GM12864 (cell line): ENCODE measurements at places on chromosomes 3 and 15.

DNA sequence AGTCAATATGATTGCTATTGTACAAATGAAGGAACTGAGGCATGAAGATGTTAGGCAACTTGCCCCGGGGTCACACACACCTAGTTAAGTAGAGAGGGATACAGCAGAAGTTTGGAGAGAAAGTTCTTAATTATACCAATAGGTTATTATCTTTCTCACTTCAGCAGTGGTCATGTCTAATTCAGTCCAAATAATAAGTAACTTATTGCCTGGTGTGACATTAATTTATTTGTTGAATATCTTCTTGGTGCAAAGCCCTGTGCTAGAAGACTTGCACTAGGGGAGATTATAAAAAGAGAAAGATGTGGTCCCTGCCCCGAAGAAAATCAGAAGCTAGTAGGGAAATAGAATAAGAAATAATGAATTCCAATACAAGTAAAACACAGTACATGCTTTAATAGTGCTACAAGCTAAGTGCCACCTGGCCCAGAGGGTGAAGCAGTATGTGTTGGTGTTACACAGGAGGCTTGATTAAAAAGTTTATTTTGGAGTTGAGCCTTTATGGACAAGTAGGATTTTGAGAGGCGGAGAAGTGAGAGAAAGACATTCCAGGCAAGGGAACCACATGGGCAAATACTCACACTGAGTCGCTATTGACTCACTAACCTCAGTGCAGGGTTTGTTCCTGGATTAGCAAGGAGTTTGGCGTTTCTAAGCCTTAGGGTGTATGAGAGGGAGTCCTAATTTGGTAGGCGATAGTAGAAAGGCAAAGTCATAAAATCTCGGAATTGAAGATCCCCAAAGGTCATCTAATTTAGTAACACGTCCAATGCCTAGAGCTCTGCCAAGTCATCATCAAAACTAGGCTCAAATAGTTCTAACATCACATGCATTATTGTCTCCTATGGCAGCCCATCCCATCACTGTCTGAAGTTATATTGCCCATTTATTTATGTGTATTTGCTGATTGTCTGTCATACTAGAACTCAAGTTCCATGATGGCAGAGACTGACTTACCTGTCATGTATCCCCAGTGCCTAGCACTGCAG is 19.2 kb upstream of the GSK3B start:
- DNase-seq = no peak

GRCh38 chr3:180523040-180523439 is 78.9 kb upstream of the TTC14 start:
- DNase-seq = no peak

- DNase-seq = no peak
Observed at GRCh38 chr3:196012481-196012880, 69.4 kb downstream of the TFRC start.

DNA sequence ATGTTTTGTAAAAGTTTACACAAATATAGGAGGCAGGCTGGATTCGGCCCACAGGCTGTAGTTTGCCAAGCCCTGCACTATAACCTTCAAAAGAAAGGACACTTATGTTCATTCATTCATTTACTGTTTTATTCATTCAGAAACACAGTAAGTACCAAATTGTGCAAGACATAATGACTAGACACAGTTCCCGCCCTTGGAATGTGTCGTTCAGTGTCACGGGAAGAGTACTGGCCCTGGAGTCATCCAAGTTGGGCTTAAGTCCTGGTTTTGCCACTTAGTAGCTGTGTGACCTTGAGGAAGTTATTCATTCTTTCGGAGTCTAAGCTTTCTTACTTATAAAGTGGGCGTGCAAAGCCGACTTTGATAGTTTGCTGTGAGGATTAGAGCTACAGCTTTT is 22.0 kb downstream of the COLQ start:
- no peak for DNase-seq

DNA sequence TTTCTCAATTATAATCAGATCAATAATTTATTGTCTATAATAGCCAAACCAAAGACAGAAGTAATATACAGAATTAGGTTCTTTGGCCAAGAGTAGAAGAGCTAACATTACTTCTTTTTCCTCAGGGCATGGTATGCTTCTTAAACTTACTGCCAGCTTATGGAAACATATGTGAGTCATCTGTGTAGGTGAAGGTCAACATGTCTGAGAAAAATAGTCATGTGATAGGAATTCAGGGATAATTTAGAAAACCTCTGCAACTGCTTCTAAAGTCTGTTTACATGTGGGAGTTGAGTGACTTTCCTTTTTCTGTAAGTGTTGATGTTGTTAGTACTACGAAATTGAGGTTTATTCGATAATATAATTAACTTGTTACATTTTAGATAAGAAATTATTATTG is 19.2 kb upstream of the MAP6D1 start:
- no peak for DNase-seq
